ENCODE measurements at places on chromosomes 5 and 9.

- no peak for DNase-seq
These were observed 261.6 kb upstream of the VLDLR start for GRCh38 chr9:2359891-2360471.

DNA sequence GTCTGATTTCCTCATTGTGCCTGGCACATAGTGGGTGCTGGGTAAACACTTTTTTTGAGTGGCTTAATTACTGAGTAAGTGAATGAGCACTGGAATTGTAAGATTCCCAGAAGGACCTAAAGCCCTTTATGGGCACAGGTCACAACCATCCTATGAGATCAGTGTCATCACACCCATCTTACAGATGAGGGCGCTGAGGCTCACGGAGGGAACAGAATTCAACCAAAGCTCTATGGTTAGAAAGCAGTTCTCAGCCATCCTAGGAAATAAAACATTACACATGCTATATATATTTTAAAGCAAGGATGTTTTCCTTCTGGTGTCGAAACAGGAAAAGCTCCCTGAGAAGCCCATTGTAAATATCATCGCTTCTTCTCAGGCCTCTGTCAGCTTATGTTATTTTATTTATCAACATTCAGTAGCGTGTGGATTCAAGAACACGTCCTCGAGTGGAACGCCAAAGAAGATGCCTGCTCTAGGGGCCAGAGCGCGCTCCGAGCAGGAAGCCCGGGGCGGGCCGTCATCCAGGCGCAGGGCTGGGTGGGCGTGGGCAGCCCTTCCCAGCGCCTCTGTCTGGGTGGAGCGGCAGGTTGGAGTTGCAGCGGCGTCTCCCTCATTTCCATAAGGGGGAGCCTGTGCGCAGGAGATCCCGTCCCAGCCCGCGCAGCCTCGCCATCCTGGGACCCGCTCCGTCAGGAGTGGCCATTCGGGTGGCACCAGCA lies 155.8 kb upstream of the SMIM23 start:
- DNase-seq: no peak

DNA sequence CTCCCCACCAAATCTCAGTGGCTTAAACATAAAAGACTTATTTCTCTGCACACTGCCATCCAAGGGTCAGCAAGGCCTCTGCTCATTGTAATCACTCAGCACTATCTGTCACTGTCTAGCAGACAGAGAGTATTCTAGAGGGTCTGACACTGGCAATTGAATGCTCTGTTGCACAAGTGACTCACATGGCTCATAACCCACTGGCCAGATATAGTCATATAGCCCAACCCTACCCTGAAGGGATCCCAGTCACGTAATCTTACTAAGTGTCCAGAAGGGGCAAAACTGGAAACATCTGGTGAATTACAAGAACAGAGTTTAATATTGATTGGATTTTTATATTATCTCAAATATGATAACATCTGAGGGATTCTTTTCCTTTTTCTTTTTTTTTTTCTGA lies 80.7 kb downstream of the TSSK1B start:
- no peak for DNase-seq

GRCh38 chr9:123789554-123790292 lies 140.2 kb downstream of the DENND1A start:
- DNase-seq: no peak

DNA sequence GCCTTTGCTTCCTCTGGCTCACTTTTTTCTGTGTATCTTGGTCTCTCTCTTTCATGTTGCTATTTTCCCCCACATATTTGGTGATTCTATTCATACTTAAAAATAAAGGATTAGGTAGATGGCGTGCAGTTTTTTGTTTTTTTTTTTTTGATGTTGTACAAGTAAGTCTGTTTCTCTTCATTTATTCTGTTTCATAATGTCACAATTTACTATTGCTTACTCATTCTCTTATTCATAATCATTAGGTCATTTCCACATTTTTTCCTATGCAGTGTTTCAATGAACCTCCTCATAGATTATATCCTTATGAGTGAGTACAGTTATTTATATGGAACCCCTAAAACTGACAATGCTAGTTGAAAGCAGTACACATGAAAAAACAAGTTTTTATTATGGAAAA lies 136.3 kb downstream of the APBA1 start:
- DNase-seq: no peak

GRCh38 chr5:156051972-156052371 lies 275.0 kb upstream of the SGCD start:
- no peak for DNase-seq
